Stimulated activated CD4-positive, alpha-beta T cell treated with anti-CD3 and anti-CD28 coated beads, TNF-alpha, amount 100 ng/mL, for 4 hours (primary cell): ENCODE measurements at places on chromosomes 7 and 10.

DNA sequence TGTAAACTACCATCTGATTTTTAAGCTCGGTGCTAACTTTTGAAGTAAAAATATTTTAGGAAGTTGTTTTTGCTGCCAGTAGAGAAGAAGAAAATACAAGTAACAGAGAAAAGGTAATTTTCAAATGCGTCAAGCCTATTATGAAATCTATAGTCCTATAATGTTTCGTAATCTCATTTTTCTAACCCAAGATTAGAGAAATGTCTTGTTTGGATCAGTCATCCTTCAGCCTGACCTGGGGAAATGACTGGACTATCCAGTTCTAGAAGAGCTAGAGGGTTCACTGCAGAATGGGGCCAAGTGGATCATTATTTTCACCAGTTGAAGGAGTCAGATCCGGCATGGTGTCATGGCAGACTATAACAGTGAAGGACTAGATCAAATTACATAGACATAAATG lies 62.7 kb upstream of the FGL2 start:
- no peak for DNase-seq

DNA sequence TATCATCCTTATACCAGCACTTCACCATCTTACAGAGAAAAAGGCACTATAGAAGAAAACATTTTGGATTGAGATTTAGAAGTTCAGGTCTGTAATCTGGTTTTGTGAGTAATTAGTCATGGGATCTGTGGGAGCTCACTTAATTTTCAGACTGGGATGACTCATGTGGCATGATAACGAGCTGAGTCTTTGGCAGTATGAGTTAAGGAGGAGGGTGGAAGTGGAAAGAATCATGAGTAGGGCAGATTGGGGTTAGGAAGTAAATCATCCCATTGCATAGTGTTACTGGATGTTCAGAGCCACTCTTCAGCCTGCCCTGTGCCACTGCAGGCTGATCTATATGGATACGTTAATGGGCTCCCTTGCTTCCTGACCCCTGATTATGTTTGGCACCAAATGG lies 64.9 kb downstream of the ZNF92 start:
- DNase-seq = no peak

DNA sequence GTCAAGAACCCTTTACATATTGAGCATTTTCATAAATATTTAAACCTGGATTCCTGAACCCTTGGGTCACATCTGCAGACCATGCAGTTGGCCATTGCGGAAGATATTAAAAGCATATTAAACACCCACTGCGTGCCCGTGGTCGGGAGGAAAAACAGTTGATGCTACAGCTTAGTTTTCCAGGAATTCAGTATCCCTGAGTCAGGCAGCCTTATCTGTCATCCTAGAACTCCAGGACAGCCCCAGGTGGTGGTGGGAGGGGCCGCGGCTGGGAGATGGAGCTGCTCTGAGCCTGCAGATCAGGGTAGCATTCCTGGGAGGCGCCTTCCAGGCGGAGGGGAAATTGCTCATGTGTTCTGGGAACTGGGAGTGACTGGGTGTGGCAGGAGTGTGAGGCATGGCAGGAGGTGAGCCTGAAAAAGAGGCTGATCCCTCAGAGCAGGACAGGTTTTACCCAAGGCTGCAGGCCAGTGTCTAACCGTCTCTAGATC lies 222.9 kb upstream of the SH2B2 start:
- no peak for DNase-seq

DNA sequence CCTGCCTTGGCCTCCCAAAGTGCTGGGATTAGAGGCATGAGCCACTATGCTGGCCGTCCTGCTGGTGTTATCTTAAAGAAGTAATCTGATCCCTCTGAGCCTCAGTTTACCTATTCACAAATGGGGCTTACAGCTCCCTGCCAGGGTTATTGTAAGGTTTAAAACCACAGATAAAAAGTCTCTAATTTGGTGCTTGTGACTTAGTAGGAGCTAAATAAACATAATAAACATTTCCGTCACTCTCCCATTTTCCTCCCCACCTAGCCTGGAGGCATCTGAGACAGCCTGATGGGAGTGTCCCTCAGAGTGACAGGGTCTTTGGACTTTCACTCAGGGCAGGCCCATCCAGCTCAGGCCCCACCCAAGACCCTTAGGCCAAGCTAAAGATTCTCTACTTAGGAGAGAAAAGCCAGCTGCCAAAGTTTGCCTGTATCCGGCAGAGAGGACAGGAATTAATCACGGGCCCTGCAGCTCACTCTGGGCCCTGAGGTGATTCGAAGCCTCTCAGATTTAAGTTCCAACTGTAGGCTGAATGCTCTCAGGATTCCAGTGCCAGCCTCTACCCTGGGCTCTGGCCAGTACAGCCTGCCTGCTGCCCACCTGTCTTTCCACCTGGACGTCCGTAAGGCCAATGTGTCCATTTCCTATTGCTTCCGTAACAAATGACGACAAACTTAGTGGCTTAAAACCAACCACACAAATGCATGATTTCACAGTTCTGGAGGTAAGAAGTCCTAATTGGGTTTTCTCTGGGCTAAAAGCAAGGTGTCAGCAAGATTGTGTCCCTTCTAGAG lies 21.8 kb upstream of the DUSP5 start:
- no peak for DNase-seq

DNA sequence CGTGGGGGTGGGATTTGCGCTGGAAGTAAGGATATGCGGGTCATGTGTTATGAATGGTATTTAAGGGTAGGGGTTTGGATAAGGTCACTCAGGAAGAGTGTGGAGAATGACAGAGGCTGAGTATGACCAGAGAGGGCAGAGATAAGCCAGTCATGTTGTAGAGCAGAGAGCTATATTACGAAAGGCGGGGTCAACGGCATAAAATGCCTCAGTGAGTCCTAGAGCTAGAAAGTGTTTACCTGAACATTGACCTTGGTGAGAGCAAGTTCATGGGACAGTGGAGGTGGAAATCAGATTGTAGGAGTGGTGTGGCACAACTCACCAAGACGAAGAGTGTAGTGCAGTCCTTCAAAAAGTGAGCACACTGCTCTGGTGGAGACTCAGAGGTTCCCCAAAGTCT lies 13.8 kb downstream of the LMOD2 start:
- no peak for DNase-seq

DNA sequence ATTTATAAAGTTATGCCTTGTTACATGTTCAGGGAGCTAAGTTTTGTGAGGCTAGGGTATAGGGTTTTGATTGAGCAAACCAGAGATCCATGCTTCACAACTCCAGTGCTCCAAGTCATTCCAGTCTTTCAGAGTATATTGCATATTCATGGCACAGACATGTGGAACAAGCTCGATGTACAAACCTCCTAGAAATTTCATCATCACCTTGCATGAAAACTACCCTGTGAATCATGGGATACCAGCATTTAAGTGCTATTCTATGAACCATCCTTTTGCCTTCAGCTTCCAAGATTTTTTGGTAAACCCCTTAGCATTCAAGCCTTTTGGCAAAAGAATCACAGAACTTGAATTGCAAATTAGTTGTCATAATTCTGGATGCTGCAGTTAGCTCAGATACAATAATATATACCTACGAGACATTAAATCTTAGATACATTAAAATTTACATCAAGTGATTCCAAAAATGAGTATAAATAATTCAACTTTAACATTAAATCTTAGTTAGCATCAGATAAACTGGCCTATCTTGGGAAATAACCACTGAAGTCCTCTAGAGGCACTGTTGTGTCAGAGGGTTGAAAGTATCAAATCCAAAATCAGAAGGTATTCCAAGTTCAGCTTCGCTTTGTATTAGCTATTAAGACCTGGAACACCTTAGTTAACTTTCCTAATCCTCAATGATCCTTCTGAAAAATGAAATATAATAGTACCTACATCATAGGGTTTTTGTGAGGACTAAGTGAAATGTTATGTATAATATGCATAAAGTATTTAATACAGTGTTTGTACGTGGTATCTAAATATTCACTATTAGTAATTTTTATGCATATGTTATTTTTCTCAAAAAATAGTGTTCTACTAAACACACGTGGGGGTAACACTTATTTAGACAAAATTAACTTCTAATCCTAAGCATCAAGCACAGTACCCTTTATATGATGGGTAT lies 55.5 kb upstream of the CABCOCO1 start:
- no peak for DNase-seq

DNA sequence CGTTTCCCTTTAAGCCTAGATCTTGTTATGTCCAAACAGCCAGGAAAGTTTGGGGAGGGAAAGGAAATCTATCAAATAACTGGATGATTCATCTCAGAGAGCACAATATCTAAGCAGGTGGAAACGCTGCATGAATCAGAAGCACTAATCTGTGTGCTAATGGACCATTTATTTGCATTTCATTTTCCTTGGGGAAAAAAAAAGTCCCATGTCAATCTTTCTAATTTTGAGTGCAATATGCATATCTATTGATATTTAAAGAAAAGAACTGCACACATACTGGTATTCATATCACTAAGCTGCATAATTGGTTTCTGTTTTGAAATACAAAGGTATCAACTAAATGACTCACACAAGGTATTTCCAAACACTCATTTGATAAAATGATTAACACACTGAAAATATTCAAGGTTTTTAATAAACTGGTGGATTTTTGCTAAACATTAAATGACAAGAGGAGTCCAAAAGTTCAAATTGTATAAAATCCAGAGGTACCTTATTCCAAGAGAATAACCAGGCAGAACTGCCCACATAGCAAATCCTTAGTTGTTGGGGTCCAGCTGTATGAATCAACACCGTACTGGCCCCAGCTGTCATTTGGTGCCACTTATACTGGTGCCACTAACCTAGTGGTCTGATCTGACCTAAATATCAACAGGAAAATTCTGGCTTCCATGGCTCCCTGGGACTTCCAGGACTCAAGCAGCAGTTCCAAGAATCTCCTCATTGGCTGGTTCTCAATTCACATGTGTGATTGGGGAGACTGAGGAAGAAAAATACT lies 122.2 kb upstream of the SP4 start:
- no peak for DNase-seq

DNA sequence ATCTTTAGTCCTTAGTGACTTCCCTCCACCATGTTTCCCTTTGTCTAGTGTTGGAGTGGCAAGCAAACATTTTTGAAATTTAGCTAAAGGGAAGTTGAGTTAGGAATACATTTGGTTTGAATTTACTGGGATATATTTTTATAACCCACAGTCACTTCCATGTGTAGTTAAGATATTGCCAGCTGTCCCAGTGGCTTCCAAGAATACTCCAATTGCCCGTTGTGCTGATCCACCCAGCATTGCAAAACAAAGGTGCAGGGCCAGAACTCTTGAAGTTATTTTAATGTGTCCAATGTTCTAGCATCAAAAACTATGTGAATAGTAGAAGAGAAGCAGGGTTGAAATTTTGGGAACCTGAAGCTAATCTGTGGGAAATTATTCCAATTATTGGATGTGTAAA lies 2.5 kb upstream of the P4HA1 start:
- no peak for DNase-seq

DNA sequence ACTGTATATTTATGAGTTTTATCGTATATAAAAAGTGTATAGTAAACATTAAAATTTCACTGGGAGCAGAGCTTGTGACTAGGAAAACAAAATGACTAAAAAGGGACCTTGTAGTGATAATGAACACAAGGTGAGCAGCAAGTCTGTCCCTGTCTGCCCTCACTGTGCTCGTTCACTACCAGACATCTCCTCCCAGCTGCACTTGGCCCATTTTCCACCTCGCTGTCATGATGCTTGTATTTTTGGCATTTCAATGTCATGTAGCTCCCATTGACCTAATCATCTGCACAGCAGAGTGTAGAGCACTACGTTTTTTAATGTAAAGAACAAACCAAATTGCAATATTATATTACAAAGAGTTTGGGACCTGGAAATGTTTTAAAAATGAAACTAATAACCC lies 207.2 kb downstream of the ZEB1 start:
- no peak for DNase-seq

DNA sequence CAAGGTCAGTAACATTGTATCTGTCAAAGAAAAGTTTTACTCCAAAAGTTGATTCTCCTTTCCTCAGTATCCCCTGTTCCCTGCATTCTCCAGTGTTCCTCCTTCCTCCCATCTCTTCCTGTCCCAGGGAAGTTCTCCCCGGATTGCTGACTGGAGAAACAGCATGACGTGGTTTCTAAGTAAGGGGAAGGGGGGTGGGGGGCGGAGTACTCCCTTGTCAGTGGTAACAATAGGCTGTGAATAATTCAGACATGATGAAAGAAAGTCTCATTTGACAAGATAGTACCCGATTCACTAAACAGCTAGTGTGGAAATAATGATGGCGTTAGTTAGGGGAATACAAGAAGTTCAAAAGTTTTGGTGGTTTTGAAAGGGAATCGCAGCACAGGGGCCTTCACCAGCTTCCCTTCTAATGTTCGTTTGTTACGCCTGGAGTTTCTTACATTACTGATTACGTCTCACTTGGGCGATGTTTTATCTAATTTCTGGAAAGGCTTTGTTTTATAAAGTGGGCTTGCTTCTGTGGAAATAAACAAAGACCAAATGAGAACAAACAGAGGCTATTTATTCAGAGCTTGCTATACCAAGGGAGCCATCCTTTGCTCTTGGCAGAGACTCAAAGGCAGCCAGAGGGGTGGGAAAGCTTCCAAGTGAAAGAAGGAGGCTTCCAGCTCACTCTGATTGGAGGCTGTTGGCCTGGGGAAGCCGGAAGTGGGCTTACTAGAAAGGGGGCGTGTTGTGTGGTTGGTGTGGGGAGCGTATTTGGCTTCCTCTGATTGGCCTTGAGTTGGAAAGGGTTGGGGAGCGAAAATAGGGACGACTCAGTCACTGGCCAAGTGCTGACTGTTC lies 453.7 kb downstream of the SDK1 start:
- DNase-seq = no peak

- no peak for DNase-seq
Measured at GRCh38 chr7:112188257-112188656, 17.9 kb downstream of the DOCK4 start.

- DNase-seq = no peak
Measured at GRCh38 chr10:131198401-131198800, 113.1 kb downstream of the TCERG1L start.

DNA sequence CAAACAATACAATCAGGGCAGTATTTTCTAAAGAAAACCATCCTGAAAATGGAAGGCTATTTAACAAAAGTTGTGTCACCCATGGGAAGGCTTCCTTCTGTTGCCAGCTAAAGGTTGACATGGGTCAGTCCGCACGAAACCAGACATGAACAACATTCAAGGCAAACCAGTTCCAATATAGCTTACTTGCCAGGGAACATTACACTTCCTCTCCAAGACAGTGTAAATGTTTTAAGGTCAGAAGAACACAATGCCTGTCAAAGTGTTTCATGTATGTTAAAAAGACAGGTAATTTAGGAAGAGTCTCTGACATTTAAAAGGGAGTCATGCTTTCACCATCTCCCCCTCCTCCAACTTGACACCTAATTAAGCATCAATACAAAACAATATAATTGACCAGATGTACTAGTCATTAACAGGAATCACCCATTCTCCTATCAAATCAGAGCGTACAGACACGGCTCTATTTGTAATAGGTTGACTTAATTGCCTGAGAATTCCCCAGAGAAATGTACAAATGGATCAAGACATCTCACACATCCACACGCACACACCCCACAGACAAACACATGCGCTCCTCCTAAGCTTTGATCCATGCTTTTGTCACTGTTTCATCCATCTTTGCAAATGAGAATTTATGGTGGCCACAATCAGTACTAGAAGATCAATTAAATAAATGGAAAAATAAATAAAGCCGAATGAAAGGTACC lies 69.5 kb downstream of the CACNA2D1 start:
- DNase-seq = no peak
